ENCODE measurements at places on chromosomes 3 and 15.

- no peak for DNase-seq
Measured at GRCh38 chr3:129473769-129474152, 33.7 kb downstream of the IFT122 start.

DNA sequence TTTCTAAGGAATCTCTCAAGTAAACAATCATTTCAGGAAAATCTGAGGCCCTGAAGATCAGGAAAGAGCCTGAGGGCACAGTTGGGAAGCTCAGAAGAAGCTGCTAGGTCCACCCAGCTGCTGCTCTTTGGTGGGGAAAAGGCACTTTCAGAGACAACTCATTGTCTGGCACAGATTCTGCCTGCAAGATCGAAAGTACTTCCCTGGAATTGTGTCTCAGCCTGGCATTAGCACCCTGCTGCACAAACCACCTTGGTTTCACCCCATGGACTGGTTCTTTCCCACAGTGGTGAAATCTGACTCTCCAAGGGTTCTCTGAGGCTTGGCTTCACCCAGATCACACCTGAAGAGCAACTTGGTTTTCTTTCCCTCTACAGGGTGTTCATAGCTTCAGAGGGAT, 18.7 kb downstream of the THRB start:
- no peak for DNase-seq

GRCh38 chr3:127674101-127674721, 1.5 kb downstream of the ABTB1 start:
- no peak for DNase-seq

- DNase-seq, result no peak
Measured at GRCh38 chr15:87739081-87739480, 517.5 kb downstream of the NTRK3 start.

DNA sequence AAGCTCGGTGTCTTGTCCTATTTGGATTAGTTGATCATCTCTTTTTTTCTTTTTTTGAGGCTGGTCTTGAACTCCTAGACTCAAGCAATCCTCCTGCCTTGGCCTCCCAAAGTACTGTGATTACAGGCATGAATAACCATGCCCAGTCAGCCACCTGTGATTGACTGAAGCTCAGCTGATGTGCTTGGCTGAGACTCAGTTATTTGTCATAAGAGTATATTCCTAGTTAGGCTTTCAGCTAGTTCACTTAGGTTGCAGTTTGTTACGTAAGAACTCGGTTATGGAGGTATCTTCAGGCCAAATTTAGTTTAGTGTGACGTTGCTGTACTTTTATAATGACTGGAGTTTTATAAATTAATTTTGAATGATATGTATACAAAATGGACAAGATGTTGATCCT, 365.0 kb downstream of the SV2B start:
- no peak for DNase-seq

DNA sequence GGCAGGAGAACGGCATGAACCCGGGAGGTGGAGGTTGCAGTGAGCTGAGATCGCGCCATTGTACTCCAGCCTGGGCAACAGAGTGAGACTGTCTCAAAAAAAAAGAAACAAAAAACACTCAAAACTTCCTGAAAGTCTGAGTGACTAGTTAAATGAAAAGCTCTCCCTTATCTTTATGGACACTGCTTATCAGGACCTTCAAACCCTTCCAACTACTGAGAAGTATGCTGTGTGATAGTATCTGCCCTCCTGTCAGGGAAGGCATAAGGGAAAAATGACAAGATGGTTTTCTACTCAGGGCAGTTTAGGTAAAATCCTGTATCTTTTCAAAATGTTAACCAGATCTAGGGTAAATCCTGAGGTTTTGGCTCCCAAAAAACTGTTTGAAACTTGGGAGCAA, 21.8 kb downstream of the EMC7 start:
- no peak for DNase-seq

DNA sequence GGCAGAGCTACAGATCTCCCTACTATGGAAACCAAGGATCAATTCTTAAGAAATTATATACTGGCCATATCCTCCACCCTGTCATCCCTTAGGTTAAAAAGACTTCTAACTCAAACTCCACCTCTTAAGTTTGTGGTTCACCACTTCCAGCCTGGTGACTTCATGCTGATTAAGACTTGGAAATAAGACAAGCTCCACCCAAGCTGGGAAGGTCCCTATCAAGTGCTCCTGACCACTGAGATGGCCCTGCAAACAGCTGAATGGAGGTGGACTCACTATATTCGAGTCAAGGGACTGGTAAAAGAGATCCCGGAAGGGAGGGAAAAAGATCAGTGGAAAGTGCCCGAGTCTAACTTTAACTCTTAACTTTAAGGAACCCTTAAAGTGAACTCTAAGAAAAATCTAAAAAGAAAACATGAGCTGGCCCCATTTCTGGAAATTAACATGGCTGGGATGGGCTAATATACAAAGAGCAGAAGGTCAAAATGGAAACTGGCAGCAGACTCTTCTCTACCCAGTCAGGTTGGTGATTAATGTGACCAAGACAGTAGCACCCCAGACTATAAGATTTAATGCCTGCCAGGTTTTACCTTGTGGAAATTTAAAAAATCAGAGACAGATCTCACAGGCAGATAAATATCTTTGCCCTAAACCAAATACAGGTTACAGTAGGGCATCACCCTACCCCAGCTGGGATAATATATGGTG, 43.9 kb downstream of the PPCDC start:
- peak; percentile 19 for DNase-seq

DNA sequence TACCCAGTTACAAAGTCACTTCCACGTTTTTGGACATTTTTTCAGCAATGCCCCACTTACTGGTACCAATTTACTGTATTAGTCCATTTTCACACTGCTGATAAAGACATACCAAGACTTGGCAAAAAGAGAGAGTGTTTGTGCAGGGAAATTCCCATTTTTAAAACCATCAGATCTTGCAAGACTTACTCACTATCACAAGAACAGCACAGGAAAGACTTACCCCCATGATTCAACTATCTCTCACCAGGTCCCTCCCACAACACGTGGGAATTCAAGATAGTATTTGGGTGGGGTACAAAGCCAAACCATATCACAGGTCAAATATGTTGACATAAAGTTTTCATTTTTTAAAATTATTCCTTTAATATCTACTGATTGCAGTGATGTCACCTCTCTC, 16.2 kb upstream of the ABI3BP start:
- DNase-seq, result no peak

DNA sequence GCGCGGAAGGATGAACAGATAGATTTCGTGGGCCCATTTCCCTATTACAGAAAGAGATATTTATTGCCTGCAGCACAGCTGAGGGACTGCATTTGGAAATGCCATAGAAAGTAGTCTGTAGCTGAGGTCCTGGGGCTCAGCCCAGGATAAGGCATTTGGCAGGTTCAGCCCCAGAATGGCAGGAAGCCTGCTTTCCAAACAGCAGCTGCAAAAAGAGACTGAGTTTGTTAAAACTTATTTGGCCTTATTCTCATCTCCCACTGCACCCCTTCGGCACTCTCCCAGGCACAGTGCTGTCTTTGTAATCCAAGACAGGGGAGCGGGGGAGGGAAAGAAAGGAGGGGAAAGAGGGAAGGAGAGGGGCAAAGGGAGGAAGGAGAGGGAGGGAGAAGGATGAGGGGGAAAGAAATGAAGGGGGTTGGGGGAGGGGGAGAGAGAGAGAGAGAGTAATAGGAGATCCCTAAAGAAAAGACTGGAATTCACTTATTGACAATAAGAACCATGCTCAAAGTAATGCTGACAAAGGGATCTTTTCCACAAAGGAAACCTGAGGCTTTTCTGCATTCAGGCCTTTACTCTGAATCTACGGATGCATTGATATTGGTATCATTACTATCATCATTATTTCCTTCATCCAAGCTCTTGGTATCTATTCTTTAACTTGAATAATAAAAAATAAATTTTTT, 94.0 kb upstream of the LRRN1 start:
- no peak for DNase-seq

DNA sequence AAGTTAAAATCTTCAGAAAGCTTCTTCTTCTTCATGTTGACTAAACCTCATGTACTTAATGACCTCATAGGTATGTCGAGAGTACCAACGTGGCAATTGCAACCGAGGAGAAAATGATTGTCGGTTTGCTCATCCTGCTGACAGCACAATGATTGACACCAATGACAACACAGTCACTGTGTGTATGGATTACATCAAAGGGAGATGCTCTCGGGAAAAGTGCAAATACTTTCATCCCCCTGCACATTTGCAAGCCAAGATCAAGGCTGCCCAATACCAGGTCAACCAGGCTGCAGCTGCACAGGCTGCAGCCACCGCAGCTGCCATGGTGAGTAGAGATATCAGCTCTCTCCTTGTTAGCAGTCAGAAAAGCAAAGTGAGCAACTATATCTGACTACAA, 176.5 kb downstream of the MBNL1 start:
- no peak for DNase-seq

- no peak for DNase-seq
Measured at GRCh38 chr15:64355348-64355943, 527 bp downstream of the CSNK1G1 start.

DNA sequence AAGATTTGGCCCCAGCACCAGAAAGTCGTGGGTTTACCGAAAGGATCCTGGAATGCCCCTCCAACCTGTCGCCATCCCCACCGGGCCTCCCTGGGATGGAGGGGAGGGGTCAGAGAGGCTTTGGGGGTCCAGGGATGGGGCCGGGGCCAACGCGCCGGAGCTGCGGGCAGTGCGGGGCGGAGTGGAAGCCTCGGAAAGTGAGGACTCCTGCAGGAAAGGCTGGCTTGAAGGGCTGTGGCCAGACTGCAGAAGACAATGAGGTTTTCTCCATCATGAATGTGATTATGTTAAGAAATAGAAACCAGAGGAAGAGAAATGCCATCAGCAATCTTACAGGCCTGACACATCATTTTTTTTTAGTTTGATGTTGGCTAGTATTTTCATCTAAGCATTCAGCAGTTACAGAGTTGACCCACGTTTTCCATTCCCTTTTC, 738 bp downstream of the YEATS2 start:
- DNase-seq, result peak; percentile 44

GRCh38 chr3:4606911-4607310, 113.8 kb downstream of the ITPR1 start:
- no peak for DNase-seq

GRCh38 chr15:31511707-31512310, 185.2 kb downstream of the KLF13 start:
- no peak for DNase-seq

- DNase-seq, result no peak
Measured at GRCh38 chr3:8560366-8561007, 58.9 kb downstream of the LMCD1 start.

- no peak for DNase-seq
Measured at GRCh38 chr3:119543147-119543546, 16.3 kb downstream of the CD80 start.

DNA sequence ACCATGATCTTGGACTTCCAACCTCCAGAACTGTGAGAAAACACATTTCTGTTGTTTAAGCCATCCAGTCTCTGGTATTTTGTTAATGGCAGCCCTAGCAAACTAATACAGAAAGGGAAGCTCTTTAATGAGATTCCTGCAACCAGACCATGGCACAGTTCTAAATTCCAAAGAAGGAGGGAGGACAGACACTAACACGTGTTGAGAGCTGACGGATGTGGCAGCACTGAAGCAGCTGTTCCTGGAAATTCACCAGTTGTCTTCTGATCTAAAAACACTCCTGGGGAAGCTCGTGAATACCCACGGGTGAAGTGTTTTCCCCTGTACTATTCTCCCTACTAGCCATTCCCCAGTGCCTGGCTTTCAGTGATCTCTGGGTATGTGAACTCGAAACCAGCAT, 56.7 kb downstream of the RPL22L1 start:
- DNase-seq, result no peak

DNA sequence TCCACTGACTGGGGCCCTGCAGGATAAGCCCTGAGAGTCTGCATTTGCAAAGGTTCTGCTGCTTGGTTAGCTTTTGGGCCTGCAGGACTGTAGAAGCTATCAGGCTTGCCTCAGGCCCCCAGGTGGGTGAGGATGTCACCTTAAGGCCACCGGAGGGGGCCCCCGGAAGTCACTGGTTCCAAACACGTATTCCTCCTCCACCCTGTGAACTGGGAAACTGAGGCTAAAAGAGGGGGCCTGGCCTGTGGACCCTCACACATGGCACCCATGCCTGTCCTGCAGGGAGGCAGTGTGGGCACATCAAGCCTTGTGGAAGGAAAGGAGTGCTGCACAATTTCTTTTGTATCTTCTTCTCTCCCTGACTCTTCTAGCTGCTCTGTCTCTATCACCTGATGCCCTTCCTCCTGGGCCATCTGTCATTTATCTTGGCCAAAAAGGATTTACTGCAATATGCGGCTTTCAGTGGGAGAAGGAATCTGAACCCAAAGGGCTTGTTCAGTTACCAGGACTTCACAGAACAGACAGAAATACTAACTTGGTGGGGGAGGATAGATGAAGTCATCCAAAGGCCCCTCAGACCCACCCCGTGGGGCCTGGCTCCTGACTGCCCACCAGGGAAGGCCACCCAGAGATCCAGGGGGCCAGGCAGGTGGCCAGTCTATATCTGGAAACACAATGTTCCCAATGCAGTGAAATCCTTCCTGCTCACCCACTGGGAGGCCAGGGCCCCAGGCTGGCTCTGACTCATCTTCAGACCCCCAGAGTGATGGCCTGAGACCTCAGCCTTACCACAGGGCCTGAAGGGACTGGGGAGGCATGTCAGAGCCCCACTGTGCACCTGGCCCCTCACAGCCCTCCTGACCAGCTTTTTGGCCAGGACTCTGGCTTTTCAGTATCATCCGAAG, 18.3 kb downstream of the UBAP1L start:
- DNase-seq, result no peak

- DNase-seq, result no peak
Measured at GRCh38 chr3:42492508-42493080, 9.8 kb upstream of the VIPR1 start.

GRCh38 chr3:195700319-195700718, 20.5 kb upstream of the MUC20 start:
- DNase-seq, result no peak

- DNase-seq, result no peak
Measured at GRCh38 chr3:112811131-112811884, 35.4 kb downstream of the CD200R1L start.

- no peak for DNase-seq
Measured at GRCh38 chr3:452221-452620, 255.7 kb downstream of the CHL1 start.

DNA sequence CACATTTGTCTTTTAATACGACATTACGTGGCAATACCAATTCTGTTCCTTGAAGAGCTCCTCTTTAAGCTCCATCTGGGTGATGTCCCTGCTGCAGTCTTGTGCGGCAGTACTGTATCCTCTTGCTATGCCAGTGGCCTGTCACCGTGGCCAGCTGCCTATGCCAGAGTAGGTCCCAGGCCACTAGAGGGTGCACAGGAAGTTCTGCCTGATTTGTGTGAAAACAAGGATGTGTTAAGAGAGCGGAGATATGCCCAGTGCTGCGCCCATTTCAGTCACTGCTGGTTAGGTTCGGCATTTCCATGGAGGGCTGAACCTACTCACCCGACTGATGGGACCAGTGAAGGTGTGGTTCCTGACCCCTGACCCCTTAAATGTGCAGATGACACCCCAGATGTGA, 25.2 kb downstream of the NIPA1 start:
- DNase-seq, result no peak

DNA sequence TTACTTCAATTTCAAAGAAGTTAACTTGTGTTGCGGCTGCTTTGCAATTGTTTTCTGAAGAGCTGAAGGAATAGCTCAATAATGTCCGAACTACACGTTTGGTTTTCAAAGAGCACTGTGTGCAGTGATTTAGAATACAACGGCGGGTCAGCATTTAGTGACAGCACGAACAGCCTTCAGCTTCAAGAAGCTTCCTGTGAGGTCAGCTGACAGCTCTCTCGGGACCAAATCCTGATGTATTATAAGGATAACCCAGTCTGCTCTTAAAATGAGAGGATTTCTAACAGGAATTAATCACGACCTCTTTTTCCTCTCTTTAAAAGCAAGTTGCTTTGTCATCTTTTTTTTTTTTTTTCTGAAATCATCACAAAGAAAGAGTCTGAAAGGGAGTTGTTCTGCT, 97.9 kb upstream of the UNC13C start:
- no peak for DNase-seq
